Spinal cord (tissue), 10 donors: ENCODE measurements at places on chromosomes 6 and 20. TPM values are rescaled to one million over a fixed set of nuclear protein-coding genes. Genes with fewer than 3 reads are reported as not detected.
A peak's percentile ranks its signal among the peaks of the same experiment; 100 is the strongest.

DNA sequence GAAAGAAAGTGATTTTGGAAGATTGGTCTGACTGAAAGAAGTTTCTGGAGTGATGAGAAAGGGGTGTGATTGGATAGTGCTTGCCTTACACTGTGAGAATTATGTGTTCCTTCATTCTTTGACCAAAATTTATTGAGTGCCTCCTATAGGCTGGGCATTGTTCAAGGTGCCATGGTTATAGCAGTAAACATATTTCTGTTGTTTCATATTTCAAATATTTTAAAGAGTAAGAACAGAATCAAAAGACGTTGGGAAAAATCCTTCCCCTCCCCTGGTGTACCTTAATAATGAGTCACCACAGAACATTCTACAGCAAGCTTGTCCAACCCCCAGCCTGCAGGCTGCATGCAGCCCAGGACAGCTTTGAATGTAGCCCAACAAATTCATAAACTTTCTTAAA lies 78.6 kb downstream of the GCLC start:
- DNase-seq = no peak

DNA sequence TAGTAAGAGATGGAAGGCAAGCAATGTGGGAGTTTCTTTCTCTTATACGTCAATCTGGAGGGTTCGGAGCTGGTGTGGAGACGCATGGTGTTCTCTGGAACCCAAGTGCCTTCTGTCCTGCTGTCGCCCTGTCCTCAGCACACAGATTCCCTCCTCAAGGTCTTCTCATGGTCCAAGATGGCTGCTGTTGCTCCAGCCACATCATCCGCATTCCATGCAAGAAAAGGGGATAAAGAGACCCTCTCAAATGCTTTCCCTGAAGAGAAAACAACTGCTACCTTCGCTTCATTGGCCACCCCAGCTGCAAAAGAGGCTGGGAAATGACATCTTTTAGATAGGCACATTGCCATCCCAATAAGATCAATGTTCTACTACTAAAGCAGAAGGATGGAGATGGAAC lies 151.2 kb downstream of the ANKRD60 start:
- DNase-seq = no peak

ERVFRD-1 gene
- total RNA-seq = 0.06 TPM

- no peak for DNase-seq
Measured at GRCh38 chr6:13076575-13076974, 251.8 kb downstream of the TBC1D7 start.

GRCh38 chr6:48977573-48977972 lies 485.5 kb downstream of the MMUT start:
- DNase-seq = no peak

RUNX2 gene
- total RNA-seq = 2.8 TPM

DNA sequence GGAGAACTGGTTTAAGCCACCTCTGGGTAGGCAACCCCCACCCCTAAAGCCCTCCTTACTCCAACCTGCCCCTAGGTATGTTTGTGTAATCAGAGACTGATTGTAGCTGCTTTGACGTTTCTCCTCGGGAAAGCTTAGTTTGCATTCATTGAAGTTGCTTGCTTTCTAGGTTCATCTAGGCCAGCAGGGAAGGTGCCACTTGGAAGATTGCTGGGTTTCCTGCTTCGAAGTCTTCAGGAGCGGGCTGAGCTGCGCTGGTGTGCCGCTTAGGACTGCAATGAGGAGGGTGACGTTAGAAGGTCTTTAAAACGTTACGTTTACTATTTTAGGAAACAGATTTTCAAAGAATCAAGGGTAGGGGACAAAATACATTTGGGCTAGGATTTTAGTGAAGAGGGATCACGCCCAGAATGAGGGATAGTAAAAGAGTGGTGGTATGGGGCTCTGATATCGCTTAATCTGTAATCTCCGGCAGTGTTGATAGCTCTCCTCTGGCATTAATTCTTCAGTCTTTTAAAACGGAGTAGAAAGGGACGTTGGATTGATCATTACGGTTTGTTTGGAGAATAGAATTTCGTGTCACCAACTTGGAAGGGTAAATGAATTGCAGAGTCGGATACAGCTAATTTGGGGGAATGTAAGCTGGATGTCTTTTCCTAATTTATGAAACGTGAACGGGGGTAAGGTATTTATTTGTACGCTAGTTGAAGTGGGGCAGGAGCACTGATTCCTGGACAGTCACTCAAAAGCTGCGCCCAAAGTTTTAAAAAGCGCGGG lies 92.6 kb upstream of the PRDM1 start:
- peak; percentile 51 for DNase-seq

GRCh38 chr20:38573413-38573812 lies 7.6 kb upstream of the ADIG start:
- DNase-seq = no peak

GRCh38 chr6:49772285-49772684 lies 14.8 kb downstream of the PGK2 start:
- DNase-seq = no peak

- DNase-seq = no peak
Measured at GRCh38 chr6:71567562-71567961, 279.0 kb downstream of the OGFRL1 start.

CLPSL2 gene
- total RNA-seq = not detected

DNA sequence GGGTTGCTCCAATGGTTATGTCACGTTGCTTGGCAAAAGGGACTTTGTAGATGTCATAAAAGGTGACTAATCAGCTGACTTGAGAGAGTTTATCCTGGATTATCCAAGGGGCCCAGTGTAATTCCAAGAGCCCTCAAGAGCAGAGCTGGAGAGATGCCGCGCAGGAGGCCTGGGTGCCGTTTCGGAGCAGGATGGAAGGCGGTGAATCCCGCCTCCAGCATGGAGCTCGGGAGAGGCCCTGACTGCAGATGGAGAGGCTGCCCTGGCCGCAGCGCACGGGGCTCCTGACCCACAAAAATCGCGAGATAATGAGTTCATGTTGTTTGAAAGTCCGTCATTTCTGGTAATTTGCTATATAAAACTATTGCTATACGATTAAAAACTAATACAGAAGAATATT lies 219.8 kb downstream of the ZDHHC14 start:
- DNase-seq = no peak

CCN2 gene
- 38.3 TPM for total RNA-seq

DNA sequence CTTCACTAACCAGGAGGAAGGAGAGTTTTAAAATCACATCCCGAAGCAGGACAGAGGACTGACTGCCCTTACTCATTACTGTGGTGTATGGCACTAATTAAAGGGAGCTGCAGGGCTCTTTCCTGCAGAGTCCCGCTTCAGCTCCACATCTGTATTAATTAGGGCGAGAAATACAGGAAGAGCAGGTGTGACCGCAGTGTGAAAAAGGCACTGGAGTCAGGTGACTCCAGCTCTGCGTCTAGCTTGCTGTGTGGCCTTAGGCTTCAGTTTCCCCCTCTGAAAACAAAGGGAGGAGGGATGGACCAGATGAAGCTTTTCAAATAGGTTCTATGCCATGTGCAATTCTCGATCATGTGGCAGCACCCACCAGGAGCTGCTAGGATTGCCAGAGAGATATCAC lies 34.0 kb downstream of the KIAA1755 start:
- DNase-seq = no peak

DNA sequence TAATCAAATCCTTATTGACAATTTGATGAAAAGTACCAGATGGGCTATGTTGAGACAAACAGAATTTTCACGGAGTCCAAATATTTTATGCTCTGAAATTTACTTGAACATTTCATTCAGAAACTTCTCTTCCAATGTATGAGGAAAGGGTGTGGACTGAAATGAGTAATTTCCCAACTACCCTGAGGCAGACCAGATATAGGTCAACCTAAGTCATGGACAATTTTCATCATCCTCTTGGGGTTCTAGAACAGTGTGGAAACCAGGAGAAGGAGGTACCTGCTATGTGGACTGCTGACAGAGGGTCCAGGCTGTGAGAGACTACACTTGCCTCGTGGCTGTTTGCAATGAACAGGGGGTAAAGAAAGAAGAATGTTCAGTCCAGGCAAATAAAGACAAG lies 323.0 kb downstream of the ESR1 start:
- DNase-seq = no peak

DNA sequence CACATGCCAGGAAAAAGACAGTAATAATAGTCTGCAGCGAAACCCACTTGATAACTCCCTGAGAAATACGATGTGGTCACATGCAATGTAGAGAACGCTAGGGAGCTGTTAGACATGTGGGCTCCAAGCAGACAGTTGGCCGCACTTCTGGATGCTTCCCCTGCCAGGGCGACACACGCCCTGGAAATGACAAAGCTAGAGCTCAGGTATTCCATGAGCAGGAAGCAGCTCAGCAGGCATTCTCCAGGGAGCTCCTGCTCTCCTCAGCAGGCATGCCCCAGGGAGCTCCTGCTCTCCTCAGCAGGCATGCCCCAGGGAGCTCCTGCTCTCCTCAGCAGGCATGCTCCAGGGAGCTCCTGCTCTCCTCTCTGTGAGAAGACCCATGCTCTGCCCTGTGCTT lies 52.4 kb upstream of the NXT1 start:
- no peak for DNase-seq

GRCh38 chr6:151975795-151976194 lies 168.3 kb downstream of the ESR1 start:
- no peak for DNase-seq

DNA sequence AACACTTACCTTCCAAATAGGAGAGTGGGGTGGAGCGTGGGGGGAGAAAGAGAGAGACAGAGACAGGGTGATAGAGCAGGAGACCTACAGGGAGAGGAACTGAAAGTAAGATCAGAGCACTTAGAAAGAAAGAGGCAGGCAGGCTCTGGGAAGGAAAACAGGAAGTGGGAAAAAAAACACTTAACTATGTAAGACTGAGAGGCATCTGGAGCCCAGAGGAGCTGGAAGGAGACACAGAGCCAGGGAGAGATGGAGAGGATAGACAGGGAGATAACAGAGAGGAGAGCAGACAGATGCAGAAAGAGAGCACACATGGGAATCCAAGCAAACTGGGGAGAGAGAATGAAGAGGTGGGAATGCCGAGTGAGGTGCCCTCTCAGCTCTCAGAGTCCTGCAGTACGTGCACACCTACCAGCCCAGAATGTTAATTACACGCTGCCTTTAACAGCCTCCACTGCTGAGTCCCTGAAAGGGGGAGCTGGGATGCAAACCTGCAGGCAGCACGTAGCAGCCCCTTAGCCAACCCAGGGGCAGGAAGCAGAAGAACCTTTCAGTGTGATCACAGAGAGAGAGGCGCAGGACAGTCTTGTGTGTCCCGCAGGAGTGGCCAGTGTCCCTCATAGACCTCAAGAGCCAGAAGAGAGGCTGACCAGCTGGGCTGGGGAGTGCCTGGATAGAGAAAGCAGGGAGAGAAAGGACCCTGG lies 132.7 kb upstream of the LRFN2 start:
- DNase-seq = no peak

DNA sequence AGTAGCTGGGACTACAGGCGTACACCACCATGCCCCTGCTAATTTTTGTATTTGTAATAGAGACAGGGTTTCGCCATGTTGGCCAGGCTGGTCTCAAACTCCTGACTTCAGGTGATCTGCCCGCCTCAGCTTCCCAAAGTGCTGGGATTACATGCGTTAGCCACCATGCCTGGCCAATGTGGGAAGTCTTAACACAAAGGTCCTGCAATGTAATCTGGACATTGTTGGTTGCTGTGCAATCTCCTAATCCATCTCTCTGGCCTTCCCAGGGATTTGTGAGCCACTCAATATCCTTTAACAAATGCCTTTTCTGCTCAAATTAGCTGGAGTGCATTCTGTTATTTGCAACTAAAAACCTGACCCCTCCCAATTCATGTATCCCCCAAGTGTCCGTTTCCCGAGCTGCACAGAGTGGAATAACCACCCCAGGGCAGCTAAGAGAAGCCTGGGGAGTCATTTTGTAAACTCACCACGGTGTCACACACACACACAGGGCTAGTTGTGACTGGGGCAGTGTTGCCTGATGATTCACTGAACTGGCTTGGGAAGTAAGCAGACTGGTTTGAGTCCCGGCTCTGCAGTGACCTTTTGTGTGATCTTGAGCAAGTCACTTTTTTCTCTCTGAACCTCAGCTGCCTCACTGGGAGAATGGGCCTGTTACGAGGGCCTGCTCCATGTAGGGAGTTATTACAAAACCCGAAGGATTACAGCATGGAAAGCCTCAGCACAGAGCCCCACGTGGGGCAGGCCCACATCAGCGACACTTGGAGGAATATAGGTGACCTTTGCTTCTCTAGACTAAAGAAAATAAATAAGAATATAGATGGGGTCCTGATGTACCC lies 152.3 kb downstream of the ZMYND8 start:
- no peak for DNase-seq

DNA sequence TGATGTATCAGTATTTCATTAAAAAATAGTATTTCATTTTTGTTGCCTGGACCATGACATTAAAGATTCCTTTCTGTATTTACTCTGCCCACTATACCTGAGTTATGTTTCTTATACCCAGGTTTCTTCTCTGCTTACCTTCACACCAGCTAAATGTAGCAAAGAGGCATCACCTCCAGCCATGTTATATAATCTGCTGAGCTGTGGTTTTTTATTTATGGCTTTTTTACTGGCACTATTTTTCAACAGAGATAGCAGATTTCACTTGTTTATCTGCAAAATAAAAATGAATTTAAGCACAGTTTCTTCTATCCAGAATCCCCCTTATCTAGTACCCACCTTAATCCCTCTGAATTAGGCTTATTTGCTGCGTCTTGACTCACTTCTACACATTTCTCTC lies 979.0 kb upstream of the MAN1A1 start:
- DNase-seq = no peak

GRCh38 chr20:49505518-49505917 lies 23.1 kb upstream of the KCNB1 start:
- peak; percentile 92 for DNase-seq

- DNase-seq = no peak
Measured at GRCh38 chr6:129297592-129297991, 412.4 kb downstream of the ARHGAP18 start.

MTRF1L gene
- total RNA-seq = 18.0 TPM

GRCh38 chr6:13874191-13874549 lies 50.6 kb upstream of the RNF182 start:
- DNase-seq = no peak
